Inflammatory macrophage (primary cell): ENCODE measurements at places on chromosomes 5 and 9.
A peak's percentile ranks its signal among the peaks of the same experiment; 100 is the strongest.

DNA sequence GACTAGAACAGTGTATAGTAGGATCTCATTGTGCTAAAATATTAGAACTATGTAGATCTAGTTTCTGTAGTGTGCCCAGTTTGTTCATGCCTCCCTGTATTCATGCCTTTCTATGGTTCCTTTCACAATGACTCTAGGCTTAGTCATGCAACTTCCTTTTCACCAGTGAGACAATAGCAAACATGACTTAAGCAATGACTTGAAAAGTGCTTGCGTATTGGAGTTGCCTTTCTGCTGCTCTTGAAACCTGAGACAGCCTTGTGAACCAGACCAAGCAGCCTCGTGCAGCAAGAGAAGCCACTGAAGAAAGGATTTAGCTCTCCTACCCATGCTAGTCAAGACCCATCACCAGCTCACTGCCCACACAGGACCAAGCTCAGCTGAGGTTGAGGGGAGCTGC, 294.5 kb upstream of the TAS2R1 start:
- peak; percentile 17 for DNase-seq

DNA sequence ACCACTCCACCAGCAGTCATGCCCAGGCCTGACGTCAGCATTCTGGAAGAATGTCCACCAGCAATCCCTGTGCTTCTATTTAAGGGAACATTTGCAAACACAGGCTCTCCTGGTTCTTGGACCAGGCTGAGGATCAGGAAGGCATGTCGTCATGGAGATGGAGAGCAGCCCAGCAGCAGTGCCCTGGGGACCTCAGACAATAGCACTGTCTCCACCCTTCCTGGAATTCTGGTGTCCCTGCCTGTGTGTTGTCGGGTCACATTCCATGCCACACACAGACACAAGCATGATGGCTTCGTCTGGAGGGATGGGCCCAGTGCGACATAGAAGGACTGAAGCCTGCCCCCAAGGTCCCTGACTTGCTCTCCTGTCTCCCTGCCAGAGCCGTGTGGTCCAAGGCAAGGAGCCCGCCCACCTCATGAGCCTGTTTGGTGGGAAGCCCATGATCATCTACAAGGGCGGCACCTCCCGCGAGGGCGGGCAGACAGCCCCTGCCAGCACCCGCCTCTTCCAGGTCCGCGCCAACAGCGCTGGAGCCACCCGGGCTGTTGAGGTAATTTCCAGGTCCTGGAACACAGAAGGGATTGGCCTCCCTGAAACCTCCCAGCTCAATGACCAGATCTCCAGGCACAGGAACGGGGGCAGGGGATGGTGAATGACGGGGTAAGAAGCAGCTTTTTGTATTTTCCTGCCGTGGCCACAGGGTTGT, 43.8 kb downstream of the STOM start:
- no peak for DNase-seq

GRCh38 chr5:115699967-115700366, 74.1 kb upstream of the TMED7 start:
- DNase-seq = no peak

- DNase-seq = no peak
Observed at GRCh38 chr9:38181232-38181631, 112.2 kb upstream of the SHB start.

DNA sequence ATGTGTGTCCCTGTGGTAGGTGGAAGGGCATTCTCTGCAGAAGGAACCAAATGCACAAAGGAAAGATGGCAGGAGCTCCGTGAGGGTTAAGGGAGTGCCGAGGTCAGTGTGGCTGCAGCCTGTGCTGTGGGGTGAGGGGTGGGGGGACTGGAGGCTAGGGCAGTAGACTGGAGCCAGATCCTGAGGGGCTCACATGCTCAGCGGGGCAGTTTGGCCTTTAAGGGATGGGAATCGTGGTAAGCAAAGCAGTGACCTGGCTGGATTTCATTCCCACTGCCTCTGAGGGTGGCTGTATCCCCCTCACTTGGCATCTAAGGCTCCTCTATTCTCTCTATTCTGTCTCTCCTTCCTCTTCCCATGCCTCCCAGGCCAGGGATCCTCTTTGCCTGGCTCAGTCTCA, 15.6 kb downstream of the PITX1 start:
- no peak for DNase-seq

GRCh38 chr9:21653589-21653988, 148.8 kb upstream of the MTAP start:
- DNase-seq = no peak

GRCh38 chr5:132049093-132049492, 11.4 kb upstream of the IL3 start:
- DNase-seq = no peak

- DNase-seq = no peak
Observed at GRCh38 chr5:44935262-44935661, 126.5 kb downstream of the MRPS30 start.

DNA sequence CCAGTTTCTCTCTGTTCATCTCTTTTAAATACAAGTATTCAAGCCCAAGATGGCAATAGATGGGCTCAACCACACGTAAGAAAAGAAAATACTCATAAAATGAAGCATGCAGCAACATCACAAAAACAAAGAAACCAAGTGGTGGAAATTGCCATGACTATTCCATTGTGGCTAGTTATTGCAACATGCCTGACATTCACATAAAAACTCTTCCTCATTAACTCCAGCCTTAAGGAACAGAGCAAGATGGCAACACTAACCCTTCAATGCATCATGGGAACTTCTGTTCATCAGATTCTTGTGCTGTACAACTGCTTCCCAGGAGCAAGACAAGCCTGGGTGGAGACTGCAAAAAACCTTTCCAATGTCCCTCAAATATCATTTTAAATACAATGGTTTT, 1.4 kb upstream of the GLIS3 start:
- peak; percentile 32 for DNase-seq

GRCh38 chr9:21812946-21813568, 10.6 kb downstream of the MTAP start:
- DNase-seq = peak; percentile 74

DNA sequence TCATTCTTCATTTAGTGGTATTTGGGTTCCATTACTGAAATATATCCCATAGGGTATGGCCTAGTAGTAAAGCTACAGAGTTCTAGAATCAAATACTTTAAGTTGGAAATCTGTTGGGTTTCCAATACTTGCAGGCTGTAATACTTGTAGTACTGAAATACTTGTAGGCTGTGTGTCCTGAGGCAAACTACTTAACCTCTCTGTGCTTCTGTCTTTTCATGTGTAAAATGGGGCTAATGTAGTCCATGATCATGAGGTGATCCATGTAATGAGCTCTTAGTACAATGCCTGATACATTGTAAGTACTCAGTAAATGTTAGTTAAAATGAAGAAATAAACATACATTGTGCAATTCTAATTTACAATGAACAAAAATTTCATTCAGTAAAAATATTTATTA, 368.9 kb downstream of the CSNK1G3 start:
- DNase-seq = no peak

DNA sequence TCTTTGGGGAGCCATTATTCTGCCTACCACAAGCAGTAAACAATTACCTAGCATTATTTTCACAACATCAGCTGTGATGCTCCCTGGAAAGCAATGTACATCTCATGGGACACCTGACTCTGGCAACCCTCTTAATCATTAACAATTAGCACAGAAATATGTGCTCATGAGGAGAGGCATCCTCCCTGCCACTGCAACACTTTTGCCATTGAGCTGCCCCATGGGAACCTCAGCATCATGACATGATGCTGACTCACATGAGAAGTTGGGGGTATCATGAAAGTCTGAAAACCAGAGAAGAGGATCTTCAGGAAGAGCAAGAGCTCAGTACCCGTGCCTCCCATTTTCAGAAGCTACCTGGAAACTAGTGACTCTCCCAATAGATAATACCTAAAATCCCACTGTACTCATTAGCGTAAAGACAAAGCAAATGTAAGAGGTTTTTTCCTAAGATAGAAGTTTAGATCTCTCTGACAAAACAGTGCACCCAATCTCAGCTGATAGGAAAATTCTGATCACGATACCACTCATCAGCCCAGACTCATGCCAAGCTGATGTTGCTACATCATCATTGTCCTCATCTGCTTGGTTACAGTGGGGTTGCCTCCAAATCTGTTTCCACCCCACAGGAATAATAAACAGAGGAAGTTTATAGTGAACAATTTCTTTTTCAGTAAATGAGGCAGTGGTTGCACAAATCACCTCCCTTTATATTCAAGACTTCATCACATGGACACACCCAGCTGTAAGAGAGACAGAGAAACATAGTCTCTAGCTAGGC, 244.5 kb downstream of the NR2F1-AS1 start:
- DNase-seq = no peak

DNA sequence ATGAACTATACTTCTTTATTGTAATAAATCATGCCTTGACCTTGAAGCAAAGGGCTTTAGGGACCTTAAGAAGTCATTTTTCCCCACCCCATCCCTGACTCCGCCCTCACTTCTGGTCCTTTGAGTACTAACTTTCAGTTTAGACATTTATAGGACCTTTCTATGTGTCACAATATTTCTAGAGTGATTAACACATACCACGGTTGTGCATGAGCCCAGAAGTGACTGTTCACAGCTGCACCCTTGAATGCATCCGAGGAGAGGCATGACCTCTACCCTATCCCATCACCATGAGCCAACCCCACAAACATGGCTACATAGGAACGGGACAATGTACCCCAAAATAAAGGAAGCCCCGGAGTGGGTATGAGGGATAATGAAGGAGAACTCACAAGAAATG, 160.3 kb downstream of the HSD17B3 start:
- peak; percentile 39 for DNase-seq

GRCh38 chr5:78542321-78542840, 106.2 kb downstream of the LHFPL2 start:
- no peak for DNase-seq

DNA sequence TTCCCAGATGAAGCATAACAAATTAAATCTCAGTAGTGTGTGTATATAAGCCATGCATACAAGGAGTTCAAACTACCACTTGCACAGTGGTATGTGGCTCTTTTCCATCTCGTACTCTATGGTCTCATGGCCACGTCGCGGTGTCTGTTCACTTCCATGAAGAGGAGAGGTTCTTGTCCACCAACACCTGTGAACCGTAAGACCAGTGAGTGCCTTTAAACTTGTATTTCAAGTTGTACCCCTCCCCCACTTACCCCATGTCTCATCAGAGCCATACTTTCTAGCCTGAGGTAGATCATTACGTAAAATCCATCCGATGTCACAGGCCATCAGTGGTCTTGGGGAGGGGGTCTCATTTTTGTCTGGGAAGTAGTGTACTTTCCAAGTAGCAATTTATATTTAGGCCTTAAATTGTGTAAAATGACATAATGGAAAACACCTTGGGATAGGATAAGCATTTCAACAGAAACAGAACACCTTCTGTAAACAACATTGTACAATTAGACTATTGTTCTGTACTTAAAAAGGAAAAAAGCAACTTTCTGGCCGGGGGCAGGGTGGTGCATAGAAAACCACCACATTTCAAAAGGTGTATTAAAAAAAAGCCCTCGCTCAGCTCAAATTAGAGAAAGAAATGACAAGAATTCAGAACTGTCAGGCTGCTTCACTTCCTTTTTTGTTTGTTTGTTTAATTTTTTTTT, 163.0 kb downstream of the SMARCA2 start:
- no peak for DNase-seq

GRCh38 chr5:56514245-56514644, 281.1 kb upstream of the ANKRD55 start:
- DNase-seq = no peak

DNA sequence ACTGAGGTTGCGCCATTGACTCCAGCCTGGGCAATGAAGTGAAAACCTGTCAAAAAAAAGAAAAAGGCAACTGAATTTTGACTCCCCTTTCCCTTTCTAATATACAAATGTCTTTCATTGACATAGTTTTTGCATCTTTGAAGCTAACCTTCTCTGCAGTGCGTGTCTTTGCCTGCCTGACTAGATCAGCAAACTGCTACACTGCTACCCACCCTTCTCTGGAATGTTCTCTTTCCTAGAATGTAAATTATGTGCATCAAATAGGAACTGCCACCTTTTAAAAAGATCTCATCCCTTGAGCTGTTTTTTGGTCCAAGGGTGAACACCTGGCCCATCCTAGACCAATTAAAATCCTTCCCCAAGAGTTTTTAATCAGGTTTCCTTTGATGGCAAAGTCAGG, 127.6 kb downstream of the SLC28A3 start:
- DNase-seq = no peak

DNA sequence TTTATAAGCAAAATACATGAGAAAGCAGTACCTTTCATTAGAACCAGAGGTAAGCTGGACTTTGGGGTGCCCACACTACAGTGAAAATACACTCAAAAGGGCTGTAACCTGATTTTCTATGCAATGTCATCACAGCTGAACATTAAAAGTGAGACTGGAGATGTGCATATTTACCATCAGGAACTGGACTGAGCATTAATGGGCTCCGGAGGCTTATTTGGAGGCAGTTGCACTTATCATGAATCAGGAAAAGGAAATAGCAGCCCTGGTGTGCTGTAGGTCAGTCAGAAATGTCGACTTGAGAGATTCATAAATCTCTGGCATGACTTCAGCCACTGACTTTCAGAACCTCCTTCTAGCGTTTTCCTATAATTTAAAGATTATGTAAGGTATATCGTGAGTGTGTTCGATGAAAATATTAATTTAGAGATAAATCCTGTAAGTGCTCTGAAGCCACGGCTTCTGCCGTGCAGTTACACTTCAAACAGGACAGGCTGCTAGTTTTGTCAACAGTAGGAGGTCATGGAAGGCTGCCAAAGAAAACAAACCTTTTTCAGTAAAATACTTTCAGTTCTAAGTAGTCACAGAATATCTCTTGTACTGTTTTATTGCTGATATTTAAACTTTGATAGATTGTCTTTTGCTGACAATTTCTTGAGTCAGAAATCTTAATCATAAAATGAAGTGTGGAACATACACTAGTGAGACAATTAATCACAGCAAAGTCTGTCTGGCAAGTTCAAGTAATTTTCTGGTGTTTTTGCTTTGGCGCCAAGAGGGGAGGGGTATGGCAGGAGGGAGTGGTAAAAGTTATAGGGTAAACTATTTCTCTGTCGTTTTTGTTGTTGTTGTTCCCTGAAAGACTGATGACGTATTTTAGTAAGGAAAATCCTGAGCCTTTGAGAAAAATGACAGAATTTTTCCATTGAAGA, 939.7 kb downstream of the NR2F1-AS1 start:
- DNase-seq = no peak

DNA sequence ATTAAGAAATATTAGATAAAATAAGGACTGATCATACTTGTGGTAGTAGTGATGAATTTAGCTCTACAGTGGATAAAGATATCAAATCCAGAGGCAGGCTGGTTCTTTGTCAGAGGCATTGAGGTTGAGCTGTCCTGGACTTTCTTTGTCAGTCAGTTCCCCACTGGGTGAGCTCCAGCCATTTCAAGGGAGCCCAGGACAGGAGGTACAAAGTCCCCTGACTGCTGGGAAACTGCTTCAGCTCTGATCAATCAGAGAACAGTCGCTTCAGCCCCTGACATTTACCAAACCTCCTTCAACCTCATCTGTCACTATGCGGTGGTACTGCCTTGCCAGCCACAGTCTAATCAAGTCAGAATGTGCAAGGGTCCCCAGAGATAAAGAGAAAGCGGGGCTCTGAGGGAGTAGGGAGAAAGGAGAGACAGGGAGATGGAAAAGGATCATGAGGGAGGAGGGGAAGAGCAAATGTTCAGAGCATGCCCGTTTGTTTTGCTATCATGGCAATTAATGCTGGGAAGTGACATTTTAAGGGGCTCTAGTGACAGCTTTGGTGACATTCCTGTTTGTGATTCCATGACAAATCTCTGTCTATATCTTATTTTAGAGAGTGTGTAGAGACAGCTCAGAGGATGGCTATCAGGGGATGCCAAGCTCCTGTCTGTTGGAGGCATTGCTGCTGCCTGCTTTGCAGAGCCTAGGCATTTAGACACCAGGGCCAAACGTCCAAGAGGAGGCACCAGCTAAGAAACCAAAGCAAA, 223.2 kb downstream of the ASTN2 start:
- DNase-seq = no peak
